ENCODE measurements at places on chromosomes 3 and 15. TPM values are rescaled to one million over a fixed set of nuclear protein-coding genes. Genes with fewer than 3 reads are reported as not detected.

NANOGP8 gene
- total RNA-seq = not detected

SERINC4 gene
- total RNA-seq = not detected

GRCh38 chr3:1798711-1799405 lies 299.8 kb upstream of the CNTN4 start:
- DNase-seq = no peak

PLSCR5 gene
- total RNA-seq = not detected

- DNase-seq = no peak
Observed at GRCh38 chr3:27714146-27714526, 8.0 kb downstream of the EOMES start.

SYNPR gene
- not detected for total RNA-seq

- no peak for DNase-seq
Observed at GRCh38 chr3:55690726-55691125, 203.6 kb upstream of the WNT5A start.

ISY1 gene
- 66.7 TPM for total RNA-seq

All from activated CD8-positive, alpha-beta T cell treated with anti-CD3 and anti-CD28 coated beads for 36 hours (primary cell).